ENCODE measurements at places on chromosomes 7 and 10.

- DNase-seq, result no peak
These were observed 6.0 kb downstream of the BRI3 start for GRCh38 chr7:98287486-98287959.

DNA sequence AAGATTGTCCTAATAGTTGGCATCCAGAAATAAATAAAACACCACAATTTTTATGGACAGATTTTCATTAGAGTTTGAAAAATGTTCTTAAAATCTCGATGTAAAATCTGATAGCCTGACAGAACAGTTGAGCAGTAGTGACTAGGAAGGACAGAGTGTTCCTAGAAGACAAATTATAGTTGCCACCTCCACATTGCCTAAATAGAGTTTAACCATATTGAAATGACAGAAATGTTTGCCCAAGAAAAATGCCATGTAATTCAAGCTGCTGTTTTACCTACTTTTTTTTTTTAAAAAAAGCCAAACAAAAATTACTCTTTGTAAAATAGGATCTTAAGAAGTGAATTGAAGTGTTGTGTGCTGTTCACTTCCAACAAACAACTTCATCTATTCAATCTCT is 8.9 kb upstream of the HERC4 start:
- DNase-seq, result no peak

GRCh38 chr10:69636626-69637605 is 6.9 kb downstream of the FAM241B start:
- DNase-seq, result no peak

DNA sequence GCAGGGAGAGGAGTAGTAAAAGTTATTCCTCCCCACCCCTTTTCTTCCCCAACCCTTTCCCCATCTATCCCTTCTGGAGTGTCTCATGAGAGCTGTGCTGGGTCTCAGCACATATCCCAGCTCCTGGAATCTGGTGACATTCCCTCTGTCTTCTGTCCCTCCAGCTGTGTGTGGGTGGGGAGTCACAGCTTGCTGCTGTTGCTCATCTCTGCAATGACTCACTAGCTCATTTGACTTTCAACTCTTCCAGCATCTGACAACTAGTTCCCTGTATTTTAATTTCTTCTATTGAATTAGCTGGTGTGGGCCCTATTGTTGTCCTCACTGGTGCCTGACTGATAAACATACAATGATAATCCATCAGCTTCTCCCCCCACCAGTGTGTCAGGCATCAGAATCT is 198.9 kb upstream of the AUTS2 start:
- no peak for DNase-seq

- no peak for DNase-seq
These were observed 101.0 kb downstream of the CDCA7L start for GRCh38 chr7:21844742-21845141.

DNA sequence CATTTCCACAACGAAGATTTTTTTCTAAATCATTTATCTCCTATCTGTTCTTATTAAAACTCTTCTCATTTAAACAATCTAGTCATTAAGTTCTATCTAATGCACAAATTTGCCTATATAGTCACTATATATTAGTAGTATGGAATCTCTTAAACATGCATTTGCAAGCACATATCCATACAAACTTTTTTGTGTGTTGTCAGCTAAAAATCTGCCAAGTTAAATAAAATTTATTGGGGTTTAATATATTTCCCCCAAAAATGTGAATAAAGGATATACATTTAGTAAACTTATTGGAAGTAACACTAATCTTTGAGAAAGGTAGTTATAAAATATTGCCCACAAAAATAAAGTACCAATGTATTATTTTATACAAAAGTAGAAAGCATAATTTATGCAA is 55.3 kb downstream of the ORC5 start:
- DNase-seq, result no peak

GRCh38 chr10:131725581-131726069 is 175.2 kb upstream of the PPP2R2D start:
- DNase-seq, result no peak

DNA sequence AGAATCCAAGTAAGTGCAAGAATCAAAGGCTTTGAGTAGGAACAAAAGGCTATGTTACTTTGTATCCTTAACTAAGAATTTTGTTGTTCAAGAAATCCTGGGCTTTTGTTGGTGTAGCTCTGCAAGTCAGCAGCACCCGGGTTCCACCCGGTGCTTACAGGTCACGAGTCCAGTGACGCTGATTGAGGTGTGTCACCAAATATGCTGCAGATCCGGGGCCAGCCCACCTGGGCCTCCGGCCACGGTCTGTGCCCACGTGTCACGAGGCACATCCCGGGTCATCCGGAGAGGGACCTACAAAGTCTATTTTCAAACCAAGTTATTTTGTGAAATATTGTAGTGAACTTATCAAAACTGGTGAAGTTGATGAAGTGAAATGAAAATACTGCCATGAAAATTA is 103.1 kb downstream of the MGMT start:
- no peak for DNase-seq

GRCh38 chr10:94803307-94803706 is 40.8 kb downstream of the CYP2C19 start:
- no peak for DNase-seq

- no peak for DNase-seq
These were observed 42.4 kb downstream of the CCNY start for GRCh38 chr10:35378541-35379210.

GRCh38 chr7:78406531-78406930 is 608.0 kb downstream of the PHTF2 start:
- no peak for DNase-seq

GRCh38 chr10:89640241-89640640 is 4.8 kb downstream of the PANK1 start:
- no peak for DNase-seq

GRCh38 chr10:114565066-114565465 is 93.0 kb downstream of the ABLIM1 start:
- no peak for DNase-seq

DNA sequence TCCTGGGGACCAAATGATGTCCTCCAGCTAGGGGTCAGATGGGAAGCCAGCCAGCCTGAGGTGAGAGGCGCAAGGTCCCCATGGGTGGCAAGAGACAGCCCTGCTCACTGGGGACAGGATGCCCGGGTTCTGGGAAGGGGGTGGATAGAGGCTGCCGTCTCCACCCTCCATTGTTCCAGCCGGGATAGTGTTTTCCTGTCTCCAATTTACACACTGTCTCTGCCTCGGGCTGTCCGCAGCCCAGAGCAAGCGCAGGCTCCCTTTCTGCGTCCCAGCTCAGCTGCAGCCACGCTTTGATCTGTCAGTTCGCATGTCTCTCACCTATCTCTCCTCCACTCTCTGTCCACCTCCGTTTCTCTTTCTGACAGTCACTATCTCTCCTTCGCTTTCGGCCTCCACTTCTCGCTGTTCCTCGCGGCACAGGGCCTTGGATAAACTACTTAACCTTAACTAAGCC is 2.1 kb downstream of the EPHB4 start:
- DNase-seq, result peak; percentile 1

- no peak for DNase-seq
These were observed 38.7 kb upstream of the BNIP3 start for GRCh38 chr10:132020456-132020855.

DNA sequence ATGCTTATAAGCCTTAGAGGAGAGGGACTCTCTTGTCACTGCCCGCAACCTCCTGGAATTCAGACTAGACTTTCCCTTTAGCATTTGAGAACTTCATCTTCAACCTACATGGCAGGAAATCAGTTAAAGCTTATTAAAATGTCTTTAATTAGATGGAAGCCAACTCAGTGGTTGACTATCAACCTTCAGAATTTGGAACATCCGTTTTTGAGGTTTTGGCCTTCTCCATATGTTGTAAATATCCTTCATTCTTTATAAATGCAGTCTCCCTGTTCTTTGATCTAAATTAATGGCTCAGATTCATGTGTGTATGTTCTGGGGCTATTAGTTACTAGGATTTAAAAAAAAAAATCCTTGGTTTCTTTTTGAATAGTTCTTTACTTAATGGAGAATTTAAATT is 85.0 kb downstream of the ANKRD61 start:
- DNase-seq, result no peak

GRCh38 chr7:10707519-10707918 is 266.2 kb upstream of the PHF14 start:
- peak; percentile 64 for DNase-seq

- DNase-seq, result no peak
These were observed 1360.6 kb upstream of the LRRTM3 start for GRCh38 chr10:65565246-65565645.

DNA sequence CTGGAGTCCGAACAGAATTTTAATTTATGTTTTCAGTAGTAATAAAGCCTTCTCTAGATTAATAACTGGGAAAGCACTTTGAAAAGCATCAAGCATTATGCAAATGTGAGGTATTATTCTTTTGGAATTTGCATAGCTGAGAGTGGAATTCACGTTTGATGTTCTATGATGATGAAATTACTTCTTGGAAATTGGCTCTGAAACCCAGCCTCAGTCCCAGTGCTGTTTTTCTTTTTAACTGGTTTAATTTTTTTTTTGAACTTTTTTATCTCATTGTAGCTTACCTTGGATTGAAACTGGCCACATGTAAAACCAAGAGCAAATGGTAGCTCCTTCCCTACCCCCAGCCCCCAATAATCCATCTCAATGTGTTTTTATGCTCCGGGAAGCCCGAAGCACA is 1.2 kb downstream of the TBXAS1 start:
- DNase-seq, result no peak

DNA sequence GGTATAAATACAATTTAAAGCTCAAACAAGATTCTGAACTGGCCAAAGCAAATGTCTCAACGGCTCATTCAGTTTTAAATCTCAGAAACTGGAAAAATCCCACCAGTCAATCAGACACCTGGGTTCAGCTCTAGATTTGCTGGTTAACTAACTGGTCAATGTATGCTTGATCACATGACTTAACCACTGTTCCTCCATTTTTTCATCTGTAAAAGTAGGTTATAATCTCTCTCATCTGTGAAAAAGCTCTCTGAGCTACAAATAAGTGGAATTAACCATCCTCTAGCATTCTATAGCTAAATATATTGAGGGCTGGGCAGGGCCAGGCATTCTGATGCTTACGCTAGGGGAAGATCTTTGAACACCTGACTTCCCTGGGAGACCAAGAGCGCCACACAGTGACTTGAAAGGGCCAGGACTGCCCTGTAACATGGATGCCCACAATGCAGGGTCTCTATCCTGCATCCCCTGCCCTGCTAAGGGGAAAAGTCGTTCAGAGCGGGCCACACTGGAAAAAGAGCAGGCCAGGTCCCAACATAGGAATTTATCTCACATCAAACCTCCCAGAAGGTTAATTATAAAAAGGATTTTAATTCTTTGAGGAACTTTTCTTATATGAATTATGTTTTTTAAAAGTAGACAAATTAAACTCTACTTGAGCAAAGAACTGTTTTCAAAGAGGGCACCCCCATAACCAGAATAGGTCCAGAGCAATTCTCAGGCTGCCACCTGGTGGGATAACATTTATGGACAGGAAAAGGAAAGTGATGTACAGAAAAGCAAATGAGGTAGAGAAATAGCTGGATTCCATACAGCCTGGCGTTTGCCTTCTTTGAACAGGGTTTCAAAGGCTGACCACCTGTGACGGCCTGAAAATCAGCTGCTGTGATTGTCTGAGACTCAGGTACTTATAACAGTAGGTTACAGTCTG is 1.8 kb downstream of the RP9 start:
- DNase-seq, result peak; percentile 76

DNA sequence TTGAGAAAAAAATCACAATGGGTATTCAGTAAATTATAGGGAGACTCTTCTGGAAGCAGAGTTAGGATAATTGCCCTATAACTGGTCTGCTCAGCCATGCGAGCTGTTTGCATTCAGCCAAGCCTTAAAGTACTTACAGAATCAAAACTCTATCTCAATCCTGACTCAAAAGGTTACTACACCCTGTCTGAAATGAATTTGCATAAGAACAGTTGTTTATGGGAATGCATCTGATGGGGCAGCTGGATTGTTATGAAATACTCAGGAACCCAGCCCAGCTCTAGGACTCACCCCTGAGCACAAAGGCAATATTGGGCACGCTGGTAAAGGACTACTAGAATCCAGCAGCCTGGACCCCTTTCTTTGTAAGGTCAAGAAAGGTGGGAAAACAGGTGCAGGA is 38.8 kb downstream of the AKR1B15 start:
- DNase-seq, result no peak

- no peak for DNase-seq
These were observed 23.2 kb upstream of the MKI67 start for GRCh38 chr10:128149267-128150014.

DNA sequence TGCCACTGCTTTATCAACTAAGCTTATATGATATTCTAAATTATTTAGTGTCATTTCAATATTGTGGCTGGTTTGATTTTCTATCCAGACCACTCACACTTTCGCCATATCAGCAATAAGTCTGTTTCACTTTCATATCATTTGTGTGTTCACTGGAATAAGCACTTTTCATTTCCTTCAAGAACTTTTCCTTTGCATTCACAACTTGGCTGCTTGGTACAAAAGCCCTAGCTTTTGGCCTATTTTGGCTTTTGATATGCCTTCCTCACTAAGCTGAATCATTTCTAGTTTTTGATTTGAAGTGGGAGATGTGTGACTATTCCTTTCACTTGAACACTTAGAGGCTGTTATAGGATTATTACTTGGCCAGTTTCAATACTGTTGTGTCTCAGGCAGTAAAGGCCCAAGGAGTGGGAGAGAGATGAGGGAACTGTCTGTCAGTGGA is 120.9 kb upstream of the NAMPT start:
- DNase-seq, result no peak

- DNase-seq, result no peak
These were observed 137.3 kb downstream of the PTPN20 start for GRCh38 chr10:47048526-47048905.

DNA sequence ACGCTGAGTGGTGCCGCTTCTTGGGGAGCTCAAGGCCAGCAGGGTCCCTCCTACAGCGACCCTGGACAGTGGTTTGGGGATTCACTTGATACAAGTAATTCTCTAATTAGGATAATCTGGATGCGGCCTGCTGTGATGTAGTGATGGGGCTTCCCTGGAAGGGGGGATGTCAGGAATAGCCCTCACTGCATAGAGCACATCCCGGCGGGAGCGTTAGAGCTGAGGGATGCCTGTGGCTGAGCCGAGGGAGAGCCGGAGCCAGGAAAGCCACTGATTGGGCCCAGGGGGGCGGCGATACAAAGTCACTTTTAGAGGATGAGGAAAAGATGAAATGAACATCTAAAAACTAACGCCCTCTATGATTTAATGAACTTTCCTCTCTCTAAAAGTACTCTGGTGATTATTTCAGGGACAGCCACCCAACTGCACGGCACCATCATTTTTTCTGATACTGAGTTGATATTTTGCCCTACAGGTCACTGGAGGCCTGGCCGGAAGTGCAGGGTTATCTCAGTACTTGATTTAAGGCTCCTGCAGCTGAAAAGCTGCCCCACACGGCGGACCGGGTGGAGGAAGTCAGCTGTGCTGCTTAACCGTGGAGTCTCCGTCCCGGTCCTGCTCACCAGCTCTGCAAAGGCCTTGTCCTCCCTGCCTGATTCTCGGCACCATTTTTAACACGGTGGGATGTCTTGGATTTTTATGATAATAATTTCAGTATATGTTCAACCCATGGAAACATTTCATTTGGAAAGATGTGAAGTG is 518.8 kb downstream of the DNAJB6 start:
- no peak for DNase-seq
